ENCODE measurements at places on chromosomes 7 and 10.

GRCh38 chr7:5173496-5173895 is 16.5 kb upstream of the WIPI2 start:
- DNase-seq = no peak

- DNase-seq = no peak
Observed at GRCh38 chr7:105689067-105689819, 108.0 kb upstream of the EFCAB10 start.

GRCh38 chr7:136956232-136956631 is 87.8 kb downstream of the CHRM2 start:
- no peak for DNase-seq

DNA sequence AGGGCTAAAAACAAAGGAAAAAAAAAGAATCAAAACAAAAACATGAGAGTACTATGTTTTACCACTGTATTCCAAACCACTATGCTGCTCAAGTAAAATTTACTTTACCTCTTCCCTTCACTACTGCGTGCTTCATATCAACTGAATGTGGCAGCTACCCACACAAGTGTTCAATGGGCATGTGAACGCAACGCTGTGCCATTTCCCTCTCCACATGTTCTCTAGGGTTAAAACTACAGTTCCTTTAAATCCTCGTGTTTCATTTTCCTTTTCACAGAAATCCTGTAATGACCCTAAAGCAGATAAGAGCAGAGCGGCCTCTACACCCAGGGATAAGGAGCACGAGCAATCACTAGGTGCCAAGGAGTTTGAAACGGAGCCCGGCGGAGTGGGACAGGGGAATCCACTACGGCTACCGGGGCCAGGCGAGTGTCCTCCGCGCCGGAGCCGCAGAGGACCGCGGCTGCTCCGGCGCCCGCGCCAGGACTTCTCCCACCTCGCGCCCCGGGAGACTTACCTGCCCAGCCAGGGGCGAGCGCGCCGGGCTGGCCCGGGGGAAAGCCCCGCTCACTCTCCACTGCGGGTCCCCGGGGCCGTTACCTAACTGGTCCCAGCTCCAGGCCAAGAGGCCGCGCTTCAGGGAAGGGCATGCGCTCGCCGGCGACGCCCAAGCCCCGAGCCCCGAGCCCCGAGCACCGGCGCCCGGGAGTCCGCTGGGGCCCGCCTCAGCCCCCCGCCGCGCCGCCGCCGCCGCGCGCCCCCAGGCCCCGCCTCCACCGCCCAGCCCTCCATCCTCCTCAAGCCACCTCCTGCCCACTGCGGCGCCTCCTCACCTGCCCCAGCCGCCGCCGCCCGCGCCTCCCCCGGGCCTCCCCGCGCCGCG is 711 bp downstream of the NAMPT start:
- DNase-seq = no peak

DNA sequence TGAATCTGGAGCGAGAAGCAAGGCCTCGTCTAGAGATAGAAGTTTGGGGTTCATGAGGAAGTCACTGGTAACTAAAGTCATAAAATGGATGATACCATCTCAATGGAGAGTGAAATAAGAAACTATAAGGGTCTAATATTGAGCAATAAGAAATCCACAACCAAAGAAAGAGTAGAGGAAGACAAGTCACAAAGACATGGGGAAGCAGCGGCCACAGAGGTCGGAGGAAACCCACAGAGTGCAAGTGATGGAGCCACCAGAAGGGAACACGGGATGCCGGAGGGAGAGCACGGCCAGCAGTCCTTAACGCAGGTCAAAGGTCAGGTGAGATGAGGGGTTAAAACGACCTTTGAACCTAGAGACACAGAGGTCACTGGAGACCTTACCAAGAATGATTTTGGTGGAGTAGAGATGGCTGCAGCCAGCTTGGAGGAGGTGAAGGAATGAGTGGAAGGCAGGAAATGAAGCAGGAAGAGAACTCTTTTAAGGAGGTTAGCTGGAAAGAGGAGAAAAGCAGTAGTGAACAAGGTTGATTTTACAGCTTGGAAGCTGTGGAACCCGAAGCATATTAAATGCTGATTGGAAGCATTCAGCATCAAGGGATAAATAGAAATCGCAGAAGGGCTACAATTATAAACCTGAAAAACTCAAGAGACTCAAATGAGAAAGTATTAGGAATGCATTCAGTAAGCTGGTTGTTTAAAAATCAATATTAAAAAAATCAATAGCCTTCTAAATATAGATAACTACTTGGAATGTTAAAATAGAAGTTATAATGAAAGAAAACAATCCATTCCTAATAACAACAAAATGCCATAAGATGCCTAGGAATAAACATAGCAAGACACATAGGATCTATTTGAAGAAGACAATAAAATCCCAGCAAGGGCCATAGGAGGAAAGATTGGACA is 93.7 kb downstream of the SVOPL start:
- DNase-seq = no peak

DNA sequence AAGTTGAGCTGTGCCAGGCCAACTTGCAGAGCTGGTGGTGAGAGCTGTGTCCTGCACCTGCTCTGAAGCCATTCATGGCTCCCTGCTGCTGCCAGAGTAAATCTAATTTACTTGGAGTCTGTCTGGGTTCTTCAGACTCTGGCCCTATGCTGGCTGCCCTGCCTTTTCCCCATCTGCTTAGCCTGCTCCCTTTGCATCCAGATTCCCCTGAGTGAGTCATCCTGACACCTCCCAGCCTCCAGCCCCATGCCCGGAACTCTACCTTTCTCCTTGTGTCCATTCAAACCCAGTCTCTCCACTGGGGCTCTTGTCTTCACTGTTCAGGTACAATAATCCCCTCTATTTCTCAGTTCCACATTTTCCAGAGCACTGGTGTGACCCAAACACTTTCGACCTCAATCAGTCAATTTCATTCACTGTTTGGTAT is 434.4 kb upstream of the ZMIZ1 start:
- no peak for DNase-seq

- no peak for DNase-seq
Observed at GRCh38 chr7:20439416-20440185, 108.9 kb downstream of the ITGB8 start.

DNA sequence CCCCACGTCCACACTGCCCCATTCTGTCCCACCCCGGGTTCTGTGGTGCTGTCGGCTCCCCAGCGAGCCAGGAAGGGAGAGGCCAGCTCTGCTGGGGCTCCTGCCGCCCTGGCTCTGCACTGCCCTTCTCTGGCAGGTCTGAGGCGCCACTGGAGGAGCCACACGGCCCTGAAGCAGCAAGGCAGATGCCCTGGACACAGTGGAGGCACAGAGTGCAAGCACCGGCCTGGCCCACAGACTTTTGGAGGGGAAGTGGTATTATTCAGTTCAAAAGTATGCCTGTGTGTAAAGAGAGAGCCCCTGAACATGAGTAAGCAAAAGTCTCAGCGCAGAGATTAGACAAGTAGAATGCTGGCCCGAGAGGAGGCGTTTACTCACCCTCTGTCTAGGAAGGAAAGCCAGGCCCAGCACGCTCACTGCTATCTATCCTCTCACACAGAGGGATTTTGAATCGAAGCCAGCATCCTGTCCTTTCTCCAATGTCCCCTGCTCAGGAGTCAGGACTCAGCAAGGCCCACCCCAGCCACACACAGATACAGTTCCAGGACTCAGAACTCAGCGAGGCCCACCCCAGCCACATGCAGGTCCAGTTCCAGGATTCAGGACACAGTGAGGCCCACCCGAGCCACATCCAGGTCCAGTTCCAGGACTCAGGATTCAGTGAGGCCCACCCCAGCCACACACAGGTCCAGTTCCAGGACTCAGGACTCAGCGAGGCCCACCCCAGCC is 115.0 kb downstream of the EGFR start:
- no peak for DNase-seq

DNA sequence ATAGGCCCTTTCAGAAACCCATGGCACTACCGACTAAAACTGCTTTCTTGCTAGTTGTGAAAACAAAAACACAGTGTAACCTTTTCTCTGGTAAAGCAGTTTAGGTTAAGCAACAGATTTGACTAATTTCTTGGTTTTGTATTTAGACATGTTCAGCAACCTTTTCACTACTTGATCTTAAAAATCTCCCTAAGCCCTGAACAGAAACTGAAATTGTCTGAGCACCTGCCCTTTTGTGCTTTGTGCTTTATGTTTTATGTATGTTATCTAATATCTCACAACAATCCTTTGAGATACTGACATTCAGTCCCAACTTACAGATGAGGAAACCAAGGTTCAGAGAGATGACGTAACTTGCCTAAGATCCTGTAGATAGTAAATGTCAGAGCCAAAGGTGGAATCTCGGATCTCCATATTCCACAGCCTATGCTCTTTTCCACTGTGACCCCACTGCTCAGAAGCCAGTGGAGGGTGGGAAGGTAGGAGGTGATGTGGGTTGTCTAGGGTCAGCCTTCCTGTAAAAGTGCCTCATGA is 146.6 kb downstream of the LCOR start:
- DNase-seq = no peak

- DNase-seq = no peak
Observed at GRCh38 chr10:62022830-62023229, 121.3 kb downstream of the ARID5B start.

DNA sequence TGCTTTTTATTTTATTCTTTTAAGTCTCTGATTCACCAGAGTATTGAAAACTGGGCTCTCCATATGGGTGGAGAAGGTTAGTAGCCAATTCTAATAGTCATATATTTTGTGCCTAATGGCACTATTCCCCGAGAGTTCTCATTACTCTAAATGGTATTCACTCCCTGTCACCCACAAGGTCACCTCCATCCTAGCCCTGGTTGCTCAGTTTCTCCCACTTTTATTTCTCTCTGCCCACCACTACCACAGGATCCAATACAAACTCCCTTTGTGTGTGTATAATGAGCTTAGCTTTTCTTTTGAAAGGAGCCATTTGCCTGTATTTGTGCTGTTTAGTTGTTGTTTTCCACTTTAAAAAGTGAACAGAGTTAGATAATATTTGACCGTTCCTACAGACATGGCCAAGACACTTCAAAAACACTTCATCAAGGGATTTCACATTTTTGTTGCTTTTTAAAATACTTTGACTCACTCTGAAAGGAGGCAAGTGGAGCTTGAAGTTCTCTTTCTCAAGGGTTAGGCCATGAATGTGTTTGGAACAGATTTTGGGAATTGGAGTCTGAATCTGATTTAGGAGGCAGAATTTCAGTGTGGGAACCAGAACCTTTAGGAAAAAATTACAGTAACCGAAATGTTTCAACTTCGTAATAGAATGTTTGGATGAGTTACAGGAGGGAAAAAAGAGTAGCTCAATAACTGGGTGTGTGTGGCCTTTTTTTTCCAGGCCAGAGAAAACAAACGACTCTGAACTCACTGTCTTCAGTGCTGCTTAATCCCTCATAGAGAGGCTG is 321.3 kb downstream of the BICC1 start:
- no peak for DNase-seq

- DNase-seq = no peak
Observed at GRCh38 chr10:25641595-25641994, 292.4 kb upstream of the MYO3A start.

- DNase-seq = no peak
Observed at GRCh38 chr10:50592961-50593418, 30.8 kb downstream of the SGMS1 start.

- no peak for DNase-seq
Observed at GRCh38 chr7:106774768-106775551, 90.1 kb upstream of the PIK3CG start.

DNA sequence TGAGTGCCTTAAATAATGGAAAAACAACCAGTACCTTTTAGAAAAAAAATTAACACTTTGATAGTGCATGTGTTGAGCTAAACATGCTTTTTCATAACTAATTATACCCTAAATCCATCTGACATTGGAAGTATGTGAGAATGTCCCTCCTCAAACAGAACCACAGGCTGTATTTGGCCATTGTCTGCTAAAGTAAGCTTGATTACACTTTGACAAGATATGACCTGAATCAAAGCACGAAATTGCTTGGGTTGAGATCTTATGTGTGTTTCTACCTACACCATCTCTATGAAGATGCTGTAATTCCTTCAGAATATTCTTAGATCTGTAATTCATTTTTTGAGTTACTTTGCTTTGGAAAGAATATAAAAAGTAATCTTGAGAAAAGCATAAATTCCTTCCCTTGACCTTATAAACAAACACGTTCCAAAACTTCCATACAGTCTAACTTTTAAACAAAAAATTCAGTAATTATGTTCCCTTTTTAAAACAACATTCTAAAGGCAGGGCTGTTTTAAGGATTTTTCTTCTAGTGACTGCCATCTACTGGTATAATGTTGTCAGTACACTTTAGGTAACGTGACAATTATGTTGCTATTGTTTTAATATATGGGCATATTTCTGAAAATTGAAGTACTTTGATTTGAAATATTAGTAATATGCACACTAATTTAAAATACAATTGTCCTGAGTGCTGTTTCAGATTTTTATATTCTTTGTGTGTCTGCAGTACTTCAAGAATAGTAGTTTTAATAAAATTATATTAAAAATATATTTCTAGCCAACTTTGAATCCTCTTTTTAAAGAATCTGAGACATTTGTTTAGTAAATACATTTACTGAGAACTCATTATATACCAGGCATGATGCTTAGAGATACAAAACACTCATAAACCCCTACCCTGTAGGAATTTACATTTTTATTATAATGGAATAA is 20.9 kb downstream of the CD36 start:
- no peak for DNase-seq

- DNase-seq = no peak
Observed at GRCh38 chr7:2926120-2926895, 82.2 kb upstream of the GNA12 start.

GRCh38 chr10:132516771-132517725 is 20.5 kb upstream of the INPP5A start:
- no peak for DNase-seq

DNA sequence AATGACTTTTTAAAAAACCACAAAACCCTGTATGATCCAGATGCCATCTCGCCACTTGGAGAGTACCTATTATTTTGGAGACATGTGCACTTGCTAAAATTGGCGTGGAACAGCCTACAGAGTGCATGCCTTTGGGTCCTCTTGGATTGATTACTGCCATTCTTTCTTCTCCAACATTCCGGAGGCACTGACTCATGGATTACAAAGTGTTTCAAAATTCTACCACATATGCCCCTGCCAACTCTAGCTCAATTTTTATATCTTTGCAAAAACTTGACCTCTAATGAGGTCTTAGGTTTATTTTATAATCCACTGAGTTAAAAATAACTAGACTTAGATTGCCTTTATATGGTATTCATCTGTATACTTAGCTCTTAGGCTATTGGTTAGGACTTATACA is 55.8 kb upstream of the KIF5B start:
- no peak for DNase-seq

GRCh38 chr7:17301471-17302456 is 3.3 kb downstream of the AHR start:
- peak; percentile 78 for DNase-seq

GRCh38 chr10:61112771-61113170 is 168.8 kb upstream of the RHOBTB1 start:
- no peak for DNase-seq

GRCh38 chr7:51680594-51681399 is 364.2 kb upstream of the COBL start:
- DNase-seq = no peak

GRCh38 chr7:90536449-90536848 is 59.7 kb upstream of the CDK14 start:
- no peak for DNase-seq

GRCh38 chr7:2611401-2611800 is 20.4 kb upstream of the TTYH3 start:
- DNase-seq = no peak
